PC-9 (cell line): ENCODE measurements at places on chromosomes 2 and 18. TPM values are rescaled to one million over a fixed set of nuclear protein-coding genes. Genes with fewer than 3 reads are reported as not detected.

Gene MARCHF4
- total RNA-seq, result 7.7 and 14.5 TPM in 2 replicates

Gene RAX
- total RNA-seq, result not detected in 2 replicates

Gene GKN2
- total RNA-seq, result not detected in 2 replicates

Gene KIF1A
- total RNA-seq, result not detected in 2 replicates

DNA sequence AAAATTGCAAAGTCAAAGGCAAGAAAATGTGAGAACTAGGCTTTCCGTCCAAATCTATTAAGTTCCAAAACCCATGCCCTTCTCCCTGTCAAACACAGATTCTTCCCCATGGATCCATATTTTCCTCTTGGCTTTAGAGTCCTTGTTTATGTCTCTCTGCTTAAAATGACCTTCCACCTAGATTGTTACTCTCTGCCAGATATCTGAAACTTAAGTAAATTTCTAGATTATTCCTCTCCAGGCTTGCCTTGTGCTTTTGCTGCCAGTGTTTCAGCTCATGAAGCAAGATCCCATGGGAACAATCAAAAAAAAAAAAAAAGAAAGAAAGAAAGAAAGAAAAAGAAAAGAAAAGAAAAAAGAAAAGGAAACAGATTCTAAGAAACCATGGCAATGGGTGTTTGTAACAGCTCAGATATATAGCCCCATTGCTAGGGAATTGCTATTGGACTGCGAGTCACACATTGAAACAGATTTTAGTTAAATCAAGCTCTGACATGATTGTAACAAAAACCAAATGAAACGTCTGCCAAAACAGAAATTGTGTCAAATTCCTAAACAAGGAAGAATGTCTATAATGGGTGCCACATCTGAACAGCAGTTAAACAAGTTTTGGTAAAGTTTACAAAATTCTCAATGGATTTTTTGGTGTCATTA is 660.7 kb upstream of the CNTNAP5 start:
- H3K4me3 ChIP-seq, result no peak overlapping the region
- DNase-seq, result no peak
- H3K36me3 ChIP-seq, result no peaks in the 10 kb centered on the region

GRCh38 chr2:84958135-84959059 is 12.6 kb upstream of the KCMF1 start:
- peak; percentile 98 for DNase-seq
- H3K4me1 ChIP-seq, result peaks cover 49% of the 10 kb centered on the region

- no peak for DNase-seq
- no peaks in the 10 kb centered on the region for H3K27me3 ChIP-seq
- peaks cover 16% of the 10 kb centered on the region for H3K4me1 ChIP-seq
- no peak overlapping the region for H3K27ac ChIP-seq
These were observed 5.5 kb downstream of the SERPINE2 start for GRCh38 chr2:224033601-224034000.

DNA sequence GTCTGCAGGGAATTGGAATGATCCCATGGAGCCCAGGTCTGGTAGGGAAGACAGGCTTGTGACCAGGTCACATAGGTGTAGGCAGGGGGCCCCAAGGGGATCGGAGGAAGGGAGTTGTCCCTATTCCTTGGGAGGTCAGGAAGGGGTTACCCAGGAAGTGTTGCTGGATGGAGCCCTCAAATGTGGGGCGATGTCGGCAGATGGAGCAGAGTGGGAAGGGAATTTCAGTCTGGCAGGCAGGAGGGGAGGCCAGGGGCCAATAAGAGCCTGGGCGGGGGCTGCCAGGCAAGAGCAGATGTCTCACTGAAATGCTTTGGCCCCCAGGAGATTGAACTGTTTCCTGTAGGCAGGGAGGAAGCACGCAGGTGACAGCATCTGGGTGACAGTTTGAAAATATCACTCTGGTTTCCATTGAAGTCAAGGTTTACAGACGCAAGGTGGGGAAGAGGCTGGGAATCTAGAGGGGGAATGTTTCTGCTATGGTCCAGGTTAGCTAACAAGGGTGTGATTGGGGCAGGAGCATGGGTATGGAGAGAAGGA is 81.5 kb upstream of the SMAD2 start:
- H3K27ac ChIP-seq, result no peak overlapping the region
- H3K4me1 ChIP-seq, result peaks cover 9% of the 10 kb centered on the region
- no peak for DNase-seq

GRCh38 chr2:111117598-111118480 is 2.9 kb upstream of the BCL2L11 start:
- H3K4me3 ChIP-seq, result no peak overlapping the region
- H3K36me3 ChIP-seq, result no peaks in the 10 kb centered on the region
- DNase-seq, result no peak
- no peak overlapping the region for H3K27ac ChIP-seq
- H3K4me1 ChIP-seq, result 0 out of 2 replicates have a peak, but pooled peaks cover 6% of the 10 kb centered on the region

GRCh38 chr2:57878171-57878865 is 168.3 kb upstream of the VRK2 start:
- H3K27ac ChIP-seq, result no peak overlapping the region
- no peaks in the 10 kb centered on the region for H3K36me3 ChIP-seq
- H3K4me1 ChIP-seq, result peaks cover 40% of the 10 kb centered on the region
- H3K4me3 ChIP-seq, result no peak overlapping the region
- no peak for DNase-seq
- H3K27me3 ChIP-seq, result no peaks in the 10 kb centered on the region

- H3K36me3 ChIP-seq, result no peaks in the 10 kb centered on the region
- no peaks in the 10 kb centered on the region for H3K27me3 ChIP-seq
- H3K4me1 ChIP-seq, result peaks cover 8% of the 10 kb centered on the region; the same call in 1 of the 2 replicates
- no peak for DNase-seq
- H3K27ac ChIP-seq, result no peak overlapping the region
- H3K4me3 ChIP-seq, result no peak overlapping the region
These were observed 13.9 kb downstream of the ANTXR1 start for GRCh38 chr2:69026691-69027459.

DNA sequence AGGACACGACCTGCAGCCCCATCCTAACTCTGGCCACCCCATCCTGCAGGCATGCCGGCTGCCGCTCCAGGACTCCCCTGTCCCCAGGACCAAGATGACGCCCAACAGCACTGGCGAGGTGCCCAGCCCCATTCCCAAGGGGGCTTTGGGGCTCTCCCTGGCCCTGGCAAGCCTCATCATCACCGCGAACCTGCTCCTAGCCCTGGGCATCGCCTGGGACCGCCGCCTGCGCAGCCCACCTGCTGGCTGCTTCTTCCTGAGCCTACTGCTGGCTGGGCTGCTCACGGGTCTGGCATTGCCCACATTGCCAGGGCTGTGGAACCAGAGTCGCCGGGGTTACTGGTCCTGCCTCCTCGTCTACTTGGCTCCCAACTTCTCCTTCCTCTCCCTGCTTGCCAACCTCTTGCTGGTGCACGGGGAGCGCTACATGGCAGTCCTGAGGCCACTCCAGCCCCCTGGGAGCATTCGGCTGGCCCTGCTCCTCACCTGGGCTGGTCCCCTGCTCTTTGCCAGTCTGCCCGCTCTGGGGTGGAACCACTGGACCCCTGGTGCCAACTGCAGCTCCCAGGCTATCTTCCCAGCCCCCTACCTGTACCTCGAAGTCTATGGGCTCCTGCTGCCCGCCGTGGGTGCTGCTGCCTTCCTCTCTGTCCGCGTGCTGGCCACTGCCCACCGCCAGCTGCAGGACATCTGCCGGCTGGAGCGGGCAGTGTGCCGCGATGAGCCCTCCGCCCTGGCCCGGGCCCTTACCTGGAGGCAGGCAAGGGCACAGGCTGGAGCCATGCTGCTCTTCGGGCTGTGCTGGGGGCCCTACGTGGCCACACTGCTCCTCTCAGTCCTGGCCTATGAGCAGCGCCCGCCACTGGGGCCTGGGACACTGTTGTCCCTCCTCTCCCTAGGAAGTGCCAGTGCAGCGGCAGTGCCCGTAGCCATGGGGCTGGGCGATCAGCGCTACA is 2.1 kb downstream of the GPBAR1 start:
- no peak overlapping the region for H3K27ac ChIP-seq
- no peak overlapping the region for H3K4me3 ChIP-seq
- no peak for DNase-seq
- no peaks in the 10 kb centered on the region for H3K4me1 ChIP-seq
- H3K27me3 ChIP-seq, result no peaks in the 10 kb centered on the region
- H3K36me3 ChIP-seq, result peaks cover 7% of the 10 kb centered on the region; the same call in 1 of the 2 replicates

DNA sequence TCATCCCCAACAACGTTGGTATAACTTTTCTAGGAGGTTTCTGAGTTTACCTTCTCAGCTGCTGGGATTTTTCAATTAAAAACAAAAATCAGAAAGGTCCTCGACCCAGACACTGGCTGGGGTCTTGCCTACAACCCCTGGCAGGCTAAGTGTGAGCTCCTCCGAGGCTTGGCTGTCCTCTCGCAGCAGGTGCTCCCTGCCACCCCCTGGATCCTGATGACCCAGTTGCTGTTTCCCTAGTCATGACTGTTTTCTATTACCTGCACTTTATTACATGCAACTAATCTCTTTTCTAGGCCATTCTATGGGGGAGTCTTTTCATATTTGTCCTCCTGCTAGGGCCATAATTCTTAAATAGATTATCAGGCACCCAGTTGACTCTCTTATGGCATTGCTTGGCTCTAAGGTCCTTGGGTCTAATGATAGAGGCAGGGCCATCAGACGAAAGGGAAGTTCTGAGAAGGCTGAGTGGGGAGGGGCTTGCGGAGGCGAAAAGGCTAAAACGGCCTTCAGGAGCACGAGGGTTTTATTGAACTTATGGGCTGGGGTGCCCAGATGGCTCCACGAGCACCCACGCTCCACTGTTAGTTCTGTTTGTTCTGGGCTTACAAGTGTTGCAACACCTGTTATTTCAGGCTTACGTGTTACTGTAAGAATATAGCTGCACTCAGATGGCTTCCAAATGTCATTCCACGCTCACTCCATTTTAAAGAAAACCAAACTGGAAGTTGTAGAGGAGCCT is 166.0 kb downstream of the NCK2 start:
- H3K36me3 ChIP-seq, result no peaks in the 10 kb centered on the region
- no peaks in the 10 kb centered on the region for H3K4me1 ChIP-seq
- DNase-seq, result no peak

DNA sequence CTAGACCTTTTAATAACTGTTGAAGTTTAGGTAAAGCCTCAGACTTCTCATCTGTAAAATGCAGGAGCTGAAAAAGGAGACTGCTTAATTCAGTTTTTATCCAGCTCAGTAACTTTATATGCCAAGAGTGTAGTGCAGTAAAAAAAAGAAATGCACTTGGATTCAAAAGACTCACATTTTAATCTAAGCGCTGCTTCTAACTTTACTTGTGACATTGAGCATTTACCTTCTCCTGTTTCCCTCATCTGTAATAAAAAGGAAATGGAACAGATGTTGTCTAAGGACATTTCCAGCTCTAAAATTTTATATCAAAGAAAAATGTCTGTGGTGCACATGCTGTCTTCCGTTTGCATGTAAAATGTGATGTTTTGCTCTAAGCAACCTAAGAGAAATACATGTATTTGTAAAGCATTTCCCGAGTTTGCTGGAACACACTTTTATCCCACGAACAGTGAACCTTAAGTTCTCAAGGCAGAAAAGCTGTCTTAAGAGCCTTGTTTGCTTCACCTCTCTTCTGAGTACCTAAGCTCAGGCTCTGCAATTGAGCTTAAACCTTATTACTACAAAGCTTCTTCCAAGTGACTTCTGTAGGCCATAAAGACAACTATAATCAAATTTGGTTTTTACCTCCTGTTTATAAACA is 24.2 kb upstream of the TANK start:
- H3K36me3 ChIP-seq, result no peaks in the 10 kb centered on the region
- H3K27me3 ChIP-seq, result no peaks in the 10 kb centered on the region
- H3K4me1 ChIP-seq, result peaks cover 38% of the 10 kb centered on the region
- peak overlapping the region; percentile 44; the same call in 1 of the 2 replicates for H3K4me3 ChIP-seq
- peak overlapping the region; percentile 68 for H3K27ac ChIP-seq
- DNase-seq, result no peak

DNA sequence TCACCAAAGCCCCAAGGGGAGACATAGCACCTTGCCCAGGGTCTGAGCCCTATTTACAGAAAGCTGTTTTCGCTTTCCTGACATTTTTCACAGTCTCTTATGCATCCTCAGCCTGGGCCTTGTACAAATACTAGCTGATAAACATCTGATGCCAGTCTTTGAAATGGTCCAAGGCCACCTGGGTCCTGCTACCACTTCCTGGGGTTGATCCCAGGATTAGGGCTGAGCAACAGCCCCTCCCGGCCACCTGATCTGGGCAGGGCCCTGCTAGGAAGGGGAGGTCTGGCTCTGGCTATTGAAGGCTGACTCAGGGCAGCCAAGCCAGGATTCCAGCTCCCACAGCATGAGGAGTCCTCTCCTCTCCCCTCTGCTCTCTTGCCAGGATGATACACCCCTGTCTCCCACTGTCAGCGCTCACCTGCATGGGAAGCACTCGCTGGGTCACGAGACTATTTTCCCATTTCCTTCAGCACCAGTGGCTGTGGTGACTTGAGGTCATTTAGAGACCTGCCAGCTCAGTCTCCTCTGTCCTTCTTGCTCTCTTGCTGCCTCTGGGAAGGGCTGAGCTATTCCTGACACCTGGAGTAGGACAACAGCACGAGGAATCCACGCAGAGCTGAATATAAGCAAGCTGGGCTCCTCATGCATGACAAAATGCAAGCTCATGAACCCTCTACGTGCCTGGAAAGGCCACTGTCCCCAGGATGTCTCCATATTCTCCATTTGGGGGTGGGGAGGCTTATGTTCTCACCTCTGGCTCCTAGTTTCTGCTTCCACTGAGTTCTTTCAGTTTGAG is 53.0 kb upstream of the LGALSL start:
- H3K4me3 ChIP-seq, result peak overlapping the region; percentile 5; the same call in 1 of the 2 replicates
- peak overlapping the region; percentile 93 for H3K27ac ChIP-seq
- H3K36me3 ChIP-seq, result no peaks in the 10 kb centered on the region
- peaks cover 56% of the 10 kb centered on the region for H3K4me1 ChIP-seq

DNA sequence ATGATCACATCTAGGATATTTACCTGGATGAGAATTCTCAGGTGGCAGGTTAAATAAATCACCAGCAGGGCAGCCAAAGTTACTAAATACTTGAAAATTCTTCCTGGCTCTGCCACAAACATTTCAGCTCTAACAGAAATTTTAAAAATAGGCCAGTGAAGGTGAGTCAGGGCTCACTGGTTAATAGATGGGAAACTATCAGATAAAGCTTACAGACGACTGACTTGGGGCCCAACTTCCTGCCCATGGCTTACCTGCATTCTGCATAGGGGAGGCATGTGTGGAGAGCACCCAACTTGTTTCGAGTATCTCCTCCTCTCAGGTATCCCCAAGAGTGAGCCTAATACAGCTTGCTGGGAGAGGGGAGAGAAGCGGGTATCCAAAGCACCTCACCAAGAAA is 57.8 kb downstream of the SPRED2 start:
- peak overlapping the region; percentile 14; the same call in 1 of the 2 replicates for H3K27ac ChIP-seq
- no peak overlapping the region for H3K4me3 ChIP-seq
